ENCODE measurements at places on chromosomes 2 and 18.
A peak's percentile ranks its signal among the peaks of the same experiment; 100 is the strongest.

DNA sequence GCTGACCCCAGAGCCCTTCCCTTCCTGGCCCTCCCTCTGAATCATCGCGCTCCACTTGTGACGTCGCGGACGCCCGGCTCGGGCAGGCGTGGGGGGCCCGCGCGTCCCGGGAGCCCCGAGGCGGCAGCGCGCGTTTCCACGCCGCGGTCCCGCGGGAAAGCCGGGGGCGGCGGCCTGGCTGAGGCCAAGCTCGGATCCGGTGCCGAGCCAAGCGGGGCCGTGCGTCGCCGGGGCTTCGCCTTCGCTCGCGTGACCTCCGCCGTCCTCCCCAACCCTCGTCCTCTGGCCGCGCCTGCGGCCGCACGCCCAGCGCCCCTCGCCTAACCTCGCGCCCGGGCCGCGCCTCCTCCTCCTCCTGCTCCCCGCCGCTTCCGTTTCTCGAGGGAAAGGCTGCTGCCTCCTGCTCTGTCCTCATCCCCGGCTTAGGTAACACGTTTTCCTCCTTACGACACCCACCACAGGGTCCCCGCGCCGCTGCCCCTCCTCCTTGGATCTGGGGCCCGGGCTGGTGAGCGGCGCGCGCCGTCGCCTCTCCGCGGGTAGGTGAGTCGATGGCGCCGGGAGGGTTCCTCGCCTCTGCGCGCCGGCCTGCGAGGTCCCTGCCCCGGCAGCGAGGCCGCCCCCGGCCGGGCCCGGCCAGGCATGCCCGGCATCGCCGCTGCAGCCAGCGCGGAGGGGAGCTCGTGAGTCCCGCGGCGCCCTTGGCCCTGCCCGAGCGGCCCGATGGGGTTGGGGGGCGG, at the start of gene INPP1:
TSS of gene INPP1 (plus strand) at position 54 of the 740 bp plus-strand sequence. CDS start 16,514 bp downstream, outside the sequence.
- H3K4me3 ChIP-seq = peak within 1 kb of the TSS; percentile 81
- H3K36me3 ChIP-seq = no peaks in the 10 kb centered on the region
- peaks cover 7% of the 10 kb centered on the region for H3K27me3 ChIP-seq
- H3K27ac ChIP-seq = peak within 1 kb of the TSS; percentile 80

DNA sequence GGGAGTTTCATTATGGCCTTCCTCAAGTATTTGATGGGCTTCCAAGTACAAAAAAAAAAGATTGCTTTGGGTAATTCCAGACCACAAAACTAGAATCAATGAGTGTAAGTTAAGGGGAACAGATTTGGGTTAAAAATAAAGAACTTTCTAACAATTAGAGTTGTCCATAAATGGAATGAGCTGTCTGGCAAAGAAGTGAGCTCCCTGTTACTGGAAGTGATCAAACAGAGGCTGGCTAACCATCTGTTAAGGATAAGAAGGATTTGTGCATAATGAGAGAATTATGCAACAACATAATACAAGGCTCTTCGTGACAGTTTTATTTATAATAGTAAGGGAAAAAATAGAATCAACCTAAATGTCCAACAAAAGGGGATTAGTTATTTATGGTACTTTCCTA, 44.6 kb upstream of the ACVR1 start:
- peaks cover 2% of the 10 kb centered on the region for H3K4me1 ChIP-seq
- no peak overlapping the region for H3K4me3 ChIP-seq
- no peak for DNase-seq

- no peaks in the 10 kb centered on the region for H3K27me3 ChIP-seq
- no peak overlapping the region for H3K4me3 ChIP-seq
- H3K36me3 ChIP-seq = no peaks in the 10 kb centered on the region
- no peak for DNase-seq
- no peak overlapping the region for H3K27ac ChIP-seq
These were observed 75.9 kb upstream of the COL3A1 start for GRCh38 chr2:188898261-188898660.

GRCh38 chr18:8373486-8373885, 235.8 kb upstream of the RAB12 start:
- no peak for DNase-seq
- H3K36me3 ChIP-seq = no peaks in the 10 kb centered on the region
- no peak overlapping the region for H3K27ac ChIP-seq
- H3K27me3 ChIP-seq = peaks cover 7% of the 10 kb centered on the region
- H3K4me1 ChIP-seq = no peaks in the 10 kb centered on the region

DNA sequence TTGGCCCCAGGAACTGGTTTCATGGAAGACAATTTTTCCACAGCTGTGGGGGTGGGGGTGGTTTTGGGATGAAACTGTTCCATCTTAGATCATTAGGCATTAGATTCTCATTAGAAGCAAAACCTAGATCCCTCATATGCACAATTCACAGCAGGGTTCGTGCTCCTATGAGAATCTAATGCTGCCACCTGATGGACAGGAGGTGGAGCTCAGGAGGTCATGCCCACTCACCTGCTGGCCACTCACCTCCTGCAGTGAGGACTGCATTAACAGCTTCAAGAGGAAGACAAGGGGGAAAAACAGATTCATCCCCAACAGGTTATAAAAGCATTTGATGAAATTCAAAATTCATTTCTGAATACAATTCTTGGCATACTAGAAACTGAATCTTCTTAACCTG, 38.5 kb downstream of the THAP4 start:
- H3K27ac ChIP-seq = no peak overlapping the region
- H3K27me3 ChIP-seq = no peaks in the 10 kb centered on the region
- DNase-seq = no peak
- peaks cover 26% of the 10 kb centered on the region for H3K36me3 ChIP-seq
- no peak overlapping the region for H3K4me3 ChIP-seq

- peak overlapping the region; percentile 81 for H3K4me3 ChIP-seq
- H3K27me3 ChIP-seq = no peaks in the 10 kb centered on the region
- DNase-seq = peak; percentile 71
- H3K36me3 ChIP-seq = no peaks in the 10 kb centered on the region
- H3K4me1 ChIP-seq = peaks cover 8% of the 10 kb centered on the region
These were observed 99.5 kb upstream of the STK39 start for GRCh38 chr2:168346725-168347477.

DNA sequence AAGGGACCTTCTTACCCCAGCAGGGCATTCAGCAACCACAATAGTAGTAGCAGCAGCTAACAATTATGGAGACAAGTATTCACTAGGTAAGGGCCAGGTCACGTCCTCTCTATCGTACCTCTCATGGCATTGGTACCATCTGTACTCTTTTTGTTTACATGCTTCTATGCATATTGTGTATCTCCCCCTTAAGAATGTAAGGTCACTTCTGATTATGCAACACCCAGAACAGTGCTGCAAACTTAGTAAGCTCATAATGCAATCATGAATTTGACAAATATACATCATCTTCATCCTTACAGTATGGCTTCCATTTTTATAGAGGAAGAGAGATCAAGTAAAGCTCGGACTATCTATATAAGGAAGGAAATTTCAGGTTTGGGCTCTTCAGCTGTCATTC, 46.1 kb downstream of the SPRED2 start:
- H3K27me3 ChIP-seq = peaks cover 22% of the 10 kb centered on the region
- H3K27ac ChIP-seq = no peak overlapping the region
- H3K4me1 ChIP-seq = peaks cover 60% of the 10 kb centered on the region
- H3K36me3 ChIP-seq = no peaks in the 10 kb centered on the region
- no peak overlapping the region for H3K4me3 ChIP-seq
